ENCODE measurements at places on chromosomes 5 and 9.
A peak's percentile ranks its signal among the peaks of the same experiment; 100 is the strongest.

GRCh38 chr9:16157216-16157615 lies 604.4 kb downstream of the CCDC171 start:
- no peak for DNase-seq

- no peak for DNase-seq
These were observed 206.2 kb downstream of the TTLL11 start for GRCh38 chr9:121886759-121887485.

DNA sequence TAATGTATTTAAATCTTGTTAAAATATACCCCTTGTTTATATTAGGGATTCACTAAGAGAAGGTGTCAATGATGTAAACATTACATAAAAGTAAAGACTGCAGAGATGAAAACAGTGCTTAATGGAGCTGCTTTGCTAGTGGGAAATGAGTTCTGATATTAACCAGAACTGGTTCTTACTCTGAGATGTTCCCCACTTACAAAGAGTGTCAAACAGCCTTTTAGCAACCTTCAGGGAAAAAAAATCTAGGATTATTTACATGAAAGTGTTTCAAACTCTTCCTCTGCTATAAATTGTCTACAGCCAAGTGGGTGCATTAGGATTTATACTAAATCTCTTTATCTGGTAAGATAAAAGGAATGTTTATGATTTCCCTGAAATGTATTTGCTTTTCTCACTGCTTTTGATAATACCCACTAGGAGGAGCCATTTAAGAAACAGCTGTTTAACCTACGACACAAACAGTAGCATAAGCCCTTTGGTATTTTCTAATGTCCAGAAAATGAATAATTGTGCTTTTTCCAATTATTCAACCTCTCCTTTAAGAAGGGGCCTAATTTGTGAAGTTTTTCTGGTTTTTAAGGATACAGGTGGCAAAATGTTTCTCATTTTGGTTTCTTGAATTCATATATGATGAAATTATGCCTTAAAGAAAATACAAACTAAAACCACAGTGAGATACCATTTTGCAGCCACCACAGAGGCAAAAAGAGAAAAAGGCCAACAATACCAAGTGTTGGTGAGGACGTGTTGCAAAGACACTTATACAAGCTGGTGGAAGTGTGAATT lies 186.3 kb downstream of the TLE4 start:
- no peak for DNase-seq

DNA sequence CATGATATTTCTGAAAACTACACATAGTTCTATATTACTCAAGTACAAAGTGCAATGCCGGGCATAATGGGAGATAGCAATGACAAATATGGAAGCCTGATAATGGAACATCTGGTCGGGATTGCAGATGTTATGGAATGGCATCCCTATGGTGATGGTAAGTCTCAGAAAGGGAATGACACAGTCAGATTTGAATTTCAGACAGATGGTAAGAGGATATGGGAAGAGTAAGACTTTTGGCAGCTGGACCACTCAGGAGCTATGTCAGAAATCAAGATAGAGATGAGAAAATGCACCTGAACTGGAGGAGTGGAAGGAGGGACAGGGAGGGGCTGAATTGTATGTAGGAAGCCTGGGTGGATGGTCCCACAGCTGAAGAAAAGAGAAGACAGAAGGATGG lies 200.0 kb downstream of the DTWD2 start:
- DNase-seq, result no peak

GRCh38 chr5:170120576-170120975 lies 14.9 kb downstream of the FOXI1 start:
- no peak for DNase-seq

DNA sequence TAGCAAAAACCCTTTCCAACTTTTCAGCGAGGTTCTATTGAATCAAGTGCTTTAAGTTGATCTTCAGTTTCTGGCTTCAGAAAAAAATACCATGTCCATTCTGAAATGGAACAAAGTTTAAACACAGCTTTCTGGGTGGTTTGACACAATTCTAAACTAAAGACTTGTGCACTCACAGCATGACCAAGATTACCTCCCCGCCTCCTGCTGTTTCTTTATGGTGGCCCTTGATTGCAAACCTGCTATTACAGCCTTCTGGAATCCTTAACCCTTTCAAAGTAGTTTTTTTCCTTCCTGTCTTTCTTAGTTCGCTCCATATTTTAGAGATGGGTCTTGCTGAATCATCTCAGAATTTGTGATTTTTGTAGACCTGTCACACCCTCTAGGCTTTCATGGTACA lies 135.9 kb upstream of the FBN2 start:
- no peak for DNase-seq

DNA sequence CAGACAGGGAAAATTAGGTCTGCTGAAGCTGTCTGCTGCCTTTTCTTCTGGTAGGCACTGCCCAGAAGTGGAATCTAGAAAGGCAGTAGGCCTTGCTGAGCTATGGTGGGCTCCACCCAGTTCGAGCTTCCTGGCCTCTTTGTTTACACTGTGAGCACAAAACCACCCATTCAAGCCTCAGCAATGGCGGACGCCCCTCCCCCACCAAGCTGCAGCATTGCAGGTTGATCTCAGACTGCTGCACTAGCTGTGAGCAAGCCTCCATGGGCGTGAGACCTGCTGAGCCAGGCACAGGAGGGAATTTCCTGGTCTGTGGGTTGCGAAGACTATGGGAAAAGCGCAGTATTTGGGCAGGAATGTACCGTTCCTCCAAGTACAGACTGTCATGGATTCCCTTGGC lies 18.5 kb downstream of the AGTPBP1 start:
- peak; percentile 18 for DNase-seq

- peak; percentile 75 for DNase-seq
These were observed 15.1 kb downstream of the PDLIM4 start for GRCh38 chr5:132272311-132273210.

- DNase-seq, result no peak
These were observed 12.8 kb downstream of the LRRC8A start for GRCh38 chr9:128894764-128895163.

Data from stimulated activated CD4-positive, alpha-beta T cell treated with anti-CD3 and anti-CD28 coated beads, Interleukin-4, amount 100 ng/mL, for 24 hours (primary cell).